Smooth muscle cell of the brain vasculature (primary cell): ENCODE measurements at places on chromosomes 13 and 19.

GRCh38 chr19:13493516-13494310 lies 12.6 kb downstream of the CACNA1A start:
- no peak for DNase-seq

- no peak for DNase-seq
Observed at GRCh38 chr19:17121736-17122293, 46.2 kb downstream of the MYO9B start.

DNA sequence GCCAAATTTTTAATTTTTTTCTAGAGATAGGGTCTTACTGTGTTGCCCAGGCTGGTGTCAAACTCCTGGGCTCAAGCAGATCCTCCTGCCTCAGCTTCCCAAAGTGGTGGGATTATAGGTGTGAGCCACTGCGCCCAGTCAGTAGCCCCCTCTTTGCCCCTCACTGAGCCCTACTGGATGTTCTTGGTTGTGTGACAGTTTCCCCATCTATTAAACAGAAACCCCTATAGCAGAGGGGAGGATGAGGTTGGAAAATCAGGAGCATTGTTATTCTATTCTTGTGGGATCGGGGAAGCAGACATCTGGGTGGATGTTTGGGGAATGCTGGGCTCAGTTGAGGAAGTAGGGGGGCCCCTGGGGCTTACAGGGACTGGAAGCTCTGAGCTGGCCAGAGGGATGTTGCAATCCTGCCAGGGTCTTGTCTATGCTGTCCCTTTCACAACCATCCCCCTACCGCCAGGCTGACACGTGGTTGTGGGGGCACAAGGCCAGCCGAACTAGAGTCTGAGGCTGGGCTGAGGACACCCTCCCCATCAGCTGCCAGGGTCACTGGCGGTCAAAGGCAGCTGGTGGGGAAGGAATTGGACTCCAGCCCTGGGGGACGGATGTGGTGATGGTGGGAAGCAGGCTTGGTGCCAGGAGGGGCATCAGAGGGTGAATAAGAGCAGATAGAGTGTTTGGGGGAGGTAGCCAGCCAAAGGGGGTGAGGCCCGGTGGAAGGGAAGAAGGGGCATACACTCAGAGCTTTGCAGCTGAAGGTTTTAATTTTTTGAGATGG lies 10.9 kb downstream of the APOC1 start:
- no peak for DNase-seq

- DNase-seq = no peak
Observed at GRCh38 chr13:26327940-26328725, 74.2 kb downstream of the CDK8 start.

GRCh38 chr19:7863157-7863970 lies 10.8 kb downstream of the PRR36 start:
- no peak for DNase-seq
